ENCODE measurements at places on chromosomes 7 and 10.

DNA sequence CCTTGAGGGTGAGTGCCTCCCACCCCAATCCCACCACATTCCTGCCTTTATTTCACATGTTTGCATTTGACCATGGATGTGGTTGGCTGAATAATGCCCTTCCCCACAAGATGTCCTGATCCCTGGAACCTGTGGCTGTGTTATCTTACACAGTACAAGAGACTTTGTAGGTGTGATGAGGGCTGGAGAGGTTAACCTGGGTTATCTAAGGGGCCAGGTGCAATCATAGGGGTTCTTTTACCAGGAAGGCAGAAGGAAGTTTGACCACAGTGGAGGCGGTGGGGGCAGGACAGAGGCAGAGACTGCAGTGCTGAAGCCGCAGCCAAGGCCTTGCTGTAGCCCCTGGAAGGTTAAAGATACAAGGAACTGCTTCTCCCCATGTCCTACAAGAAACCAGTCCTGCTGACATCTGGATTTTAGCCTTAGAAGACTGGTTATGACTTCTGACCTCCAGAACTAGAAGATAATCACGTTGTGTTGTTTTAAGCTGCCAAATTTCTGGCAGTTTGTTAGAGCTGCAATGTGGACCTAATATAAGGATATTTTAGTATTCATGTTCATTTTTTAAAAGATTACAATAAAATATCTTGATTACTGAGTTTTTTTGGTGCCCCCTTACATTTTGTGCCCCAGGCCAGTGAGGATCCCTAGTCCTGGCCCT, 136.6 kb downstream of the ARHGAP22 start:
- DNase-seq = no peak

DNA sequence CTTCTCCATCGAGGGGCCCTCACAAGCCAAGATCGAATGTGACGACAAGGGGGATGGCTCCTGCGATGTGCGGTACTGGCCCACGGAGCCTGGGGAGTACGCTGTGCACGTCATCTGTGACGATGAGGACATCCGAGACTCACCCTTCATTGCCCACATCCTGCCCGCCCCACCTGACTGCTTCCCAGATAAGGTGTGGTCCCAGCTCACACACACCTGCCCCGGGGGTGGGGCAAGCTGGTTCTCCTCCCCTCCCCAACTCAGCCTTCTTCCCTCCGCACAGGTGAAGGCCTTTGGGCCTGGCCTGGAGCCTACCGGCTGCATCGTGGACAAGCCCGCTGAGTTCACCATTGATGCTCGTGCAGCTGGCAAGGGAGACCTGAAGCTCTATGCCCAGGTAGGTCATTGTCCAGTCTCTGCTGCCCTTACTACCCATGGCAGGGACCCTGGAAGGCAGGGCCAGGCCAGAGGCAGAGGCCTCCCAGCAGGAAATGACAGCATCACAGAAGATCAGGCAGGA, 11.0 kb downstream of the FLNC start:
- no peak for DNase-seq

- DNase-seq = no peak
Measured at GRCh38 chr10:84563355-84563754, 235.0 kb downstream of the CCSER2 start.

- no peak for DNase-seq
Measured at GRCh38 chr10:93039721-93040120, 20.9 kb upstream of the CYP26C1 start.

DNA sequence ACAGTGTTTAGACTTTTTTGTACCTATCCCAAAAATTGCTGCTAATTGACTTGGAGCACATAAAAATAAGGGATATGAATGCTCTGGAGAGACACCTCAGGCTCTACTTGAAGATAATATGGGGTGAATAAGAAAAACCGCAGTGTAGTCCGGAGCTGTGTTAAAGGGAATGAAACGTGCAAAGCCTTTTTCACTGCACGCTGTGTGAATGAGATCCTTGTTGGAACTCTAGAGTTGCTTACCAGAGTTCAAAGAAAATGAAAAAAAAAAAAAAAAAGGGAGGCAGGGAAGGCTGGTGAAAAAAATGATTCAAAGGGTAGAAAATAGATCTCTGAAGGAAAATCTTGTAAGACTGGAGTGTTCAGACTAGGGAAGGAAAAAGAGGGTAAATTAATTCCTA, 226.6 kb downstream of the LRMDA start:
- DNase-seq = no peak

DNA sequence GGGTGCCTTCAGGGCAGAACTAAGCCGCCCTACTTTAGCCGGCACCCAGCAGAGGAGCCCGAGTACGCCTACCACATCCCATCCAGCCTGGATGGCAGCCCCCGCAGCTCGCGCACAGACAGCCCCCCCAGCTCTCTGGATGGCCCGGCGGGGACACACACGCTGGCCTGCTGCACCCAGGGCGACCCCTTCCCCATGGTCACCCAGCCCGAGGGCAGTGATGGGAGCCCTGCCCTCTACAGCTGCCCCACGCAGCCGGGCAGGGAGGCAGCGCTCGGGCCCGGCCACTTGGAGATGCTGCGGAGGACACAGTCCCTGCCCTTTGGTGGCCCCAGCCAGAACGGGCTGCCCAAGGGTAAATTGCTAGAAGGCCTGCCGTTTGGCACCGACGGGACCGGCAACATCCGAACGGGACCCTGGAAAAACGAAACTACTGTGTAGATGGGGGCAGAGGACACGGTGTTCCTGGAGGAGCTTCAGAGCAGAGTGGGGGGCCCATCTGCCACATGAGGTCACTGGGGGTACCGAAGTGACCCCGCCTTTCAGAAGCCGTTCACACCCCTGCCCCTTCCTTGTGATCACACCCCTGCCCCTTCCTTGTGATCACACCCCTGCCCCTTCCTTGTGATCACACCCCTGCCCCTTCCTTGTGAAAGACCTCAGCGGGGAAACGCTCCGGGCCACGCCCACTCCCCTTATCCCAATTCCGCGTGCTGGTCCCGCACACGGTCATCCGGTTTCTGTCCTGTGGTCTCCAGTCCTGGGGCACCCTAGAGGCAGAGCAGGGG, 30.8 kb upstream of the KNDC1 start:
- DNase-seq = no peak

- no peak for DNase-seq
Measured at GRCh38 chr10:31866118-31866670, 62.4 kb downstream of the ARHGAP12 start.

DNA sequence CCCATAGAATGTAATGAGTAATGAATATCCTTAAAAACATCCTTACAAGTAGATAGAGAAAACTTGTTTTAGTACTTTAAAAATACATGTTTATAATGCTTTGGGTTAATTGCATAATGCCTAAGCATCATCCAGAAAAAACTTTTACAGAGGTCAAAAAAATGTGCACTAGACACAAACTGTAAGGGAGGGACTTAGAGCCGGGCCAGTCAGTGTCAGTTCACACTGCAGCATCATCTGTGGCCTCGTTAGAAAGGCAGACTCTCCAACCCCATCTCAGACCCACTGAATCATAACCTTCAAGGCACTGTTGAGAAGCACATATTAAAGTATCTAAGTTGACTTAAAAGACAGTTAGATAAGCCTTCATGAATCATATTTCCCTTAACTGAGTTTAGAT, 230.1 kb upstream of the PRPS1L1 start:
- DNase-seq = no peak

DNA sequence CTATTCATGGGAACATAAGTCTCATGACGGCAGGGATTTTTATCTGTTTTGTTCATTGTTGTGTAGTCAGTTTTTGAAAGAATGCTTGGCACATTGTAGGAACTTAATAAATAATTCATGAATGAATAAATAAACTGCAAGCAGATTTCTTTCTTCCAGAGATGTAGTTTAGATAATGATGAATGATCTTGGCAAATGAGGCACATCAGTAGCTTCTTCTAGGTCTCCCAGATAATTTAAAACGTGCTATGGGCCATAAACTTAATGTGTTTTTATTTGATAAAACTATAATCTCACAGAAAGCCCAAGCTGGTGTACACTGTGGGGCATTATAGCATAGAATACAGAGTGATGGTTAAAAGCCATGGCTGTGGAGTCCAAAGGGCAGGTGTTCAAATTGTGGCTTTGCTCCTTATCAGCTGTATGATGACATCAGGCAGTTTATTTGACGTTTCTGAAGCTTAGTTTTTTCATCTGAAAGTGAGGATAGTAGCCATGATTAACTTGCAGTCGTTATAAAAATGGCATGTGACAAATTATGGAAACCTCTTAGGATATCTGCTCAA, 3.5 kb downstream of the MGAM start:
- no peak for DNase-seq

DNA sequence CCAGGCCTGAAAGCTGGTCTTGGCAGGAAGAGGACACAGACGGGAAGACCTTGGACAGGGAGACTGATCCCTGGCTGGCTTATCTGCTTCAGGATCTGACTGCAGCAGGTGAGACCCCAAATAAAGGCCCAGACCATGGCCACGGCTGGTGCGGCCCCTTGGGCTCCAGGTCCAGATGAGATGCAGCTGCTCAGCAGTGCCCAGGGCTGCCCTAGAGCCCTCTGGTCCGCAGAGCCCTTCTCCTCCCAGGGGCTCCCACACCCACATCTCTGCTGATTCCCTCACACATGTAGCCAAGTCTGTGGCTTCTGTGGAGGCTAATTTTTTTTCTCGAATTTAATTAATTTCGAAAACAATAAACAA, 46.3 kb downstream of the VIPR2 start:
- DNase-seq = no peak

DNA sequence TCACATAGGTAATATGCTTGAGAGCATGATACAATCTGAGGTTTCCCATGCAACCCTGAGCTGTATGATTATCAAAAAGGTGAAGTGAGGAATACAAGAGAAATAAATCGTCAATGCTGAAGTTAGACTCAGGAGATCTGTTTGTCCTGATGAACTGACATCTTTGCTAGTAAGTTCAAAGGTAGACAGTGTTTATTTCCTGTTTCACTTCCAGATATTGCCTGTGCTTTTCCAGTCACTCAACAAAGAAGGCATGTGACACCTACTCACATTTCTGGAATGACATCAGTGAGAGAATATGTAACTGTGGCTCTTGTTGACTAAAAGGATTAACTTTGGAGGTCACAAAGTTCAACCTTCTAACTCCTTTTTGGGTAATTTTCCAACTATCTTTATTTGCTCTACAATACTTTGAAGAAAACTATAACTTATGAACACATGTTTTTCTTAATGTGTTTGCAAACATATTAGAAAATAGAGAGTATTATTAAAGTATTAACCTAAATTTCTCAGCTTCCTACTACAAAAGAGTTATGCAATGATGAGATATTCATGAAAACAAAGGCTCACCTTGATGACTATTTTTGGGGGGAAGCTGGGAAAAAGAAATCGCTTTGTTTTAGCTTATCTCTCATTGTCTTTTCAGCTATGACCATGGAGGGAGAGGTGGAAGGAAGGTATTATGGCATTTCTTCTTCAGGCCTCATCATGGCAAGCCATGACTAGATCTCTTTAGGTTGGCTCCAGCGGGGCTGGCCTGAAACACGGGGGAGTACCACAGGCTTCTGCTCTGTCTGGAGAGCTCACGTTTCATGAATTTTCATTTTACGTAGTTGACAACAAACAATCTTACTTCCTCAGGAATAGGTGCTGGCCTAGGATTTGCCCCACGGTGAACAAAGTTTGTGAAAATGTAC, 214.7 kb upstream of the SLC26A5 start:
- DNase-seq = no peak

GRCh38 chr10:68073631-68074030, 1.5 kb downstream of the HERC4 start:
- no peak for DNase-seq

GRCh38 chr10:99296605-99297004, 32.6 kb upstream of the CNNM1 start:
- DNase-seq = no peak

- DNase-seq = no peak
Measured at GRCh38 chr7:96670338-96671289, 39.0 kb downstream of the SEM1 start.

GRCh38 chr10:23694446-23694920, 255.6 kb downstream of the OTUD1 start:
- DNase-seq = no peak

DNA sequence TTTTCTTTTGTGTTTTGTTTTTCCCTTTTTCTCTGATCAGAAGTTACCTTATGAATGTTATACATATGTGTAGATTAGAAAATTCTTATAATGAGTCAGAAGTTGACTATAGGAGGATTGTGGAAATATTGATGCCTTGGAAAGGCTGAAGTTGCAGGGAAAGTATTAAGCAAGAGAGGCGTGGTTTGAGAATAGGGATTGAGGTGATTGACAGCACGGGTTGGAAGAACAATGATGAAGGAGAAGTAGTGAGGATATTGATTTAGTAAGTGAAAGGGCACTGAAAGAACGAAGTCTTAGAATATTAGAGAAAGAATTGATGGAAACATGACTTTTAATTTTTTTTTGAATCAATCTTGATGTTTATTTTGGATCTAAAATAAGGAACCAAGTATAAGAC, 176.0 kb downstream of the EXOC4 start:
- DNase-seq = no peak

DNA sequence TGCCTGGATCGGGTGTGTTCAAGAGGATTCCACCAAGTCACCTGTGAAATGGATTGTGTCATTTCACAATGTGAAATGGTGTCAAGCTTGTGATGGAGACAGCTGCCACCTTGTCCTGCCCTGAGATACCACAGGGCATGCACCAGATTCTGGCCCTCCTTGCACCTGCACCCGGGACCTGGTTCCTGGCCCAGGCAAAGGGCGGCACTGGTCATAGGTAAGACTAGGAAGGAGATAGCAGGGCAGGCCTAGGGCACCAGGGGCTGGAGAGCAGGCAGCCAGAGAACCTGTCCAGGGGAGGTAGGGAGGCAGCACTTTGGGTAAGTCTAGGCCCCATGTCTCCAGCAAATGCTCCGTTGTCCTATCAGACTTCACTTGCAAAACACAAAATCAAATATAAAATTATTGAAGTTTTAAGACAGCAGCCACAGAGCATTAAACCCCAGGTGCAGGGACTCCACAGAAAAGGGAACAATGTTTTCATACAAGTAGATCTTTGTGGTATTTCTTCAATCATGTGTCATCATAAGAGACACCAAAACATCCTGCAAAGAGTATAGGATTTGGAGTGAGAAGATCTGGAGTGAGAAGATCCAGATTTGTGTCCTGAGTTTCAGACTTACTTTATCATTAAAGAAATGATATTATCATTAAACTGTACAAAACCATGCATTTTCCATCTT, 22.7 kb upstream of the ZNF800 start:
- no peak for DNase-seq

- DNase-seq = no peak
Measured at GRCh38 chr7:41164440-41164839, 538.5 kb downstream of the INHBA start.

GRCh38 chr10:4849555-4850242, 23.7 kb downstream of the AKR1E2 start:
- DNase-seq = peak; percentile 55

DNA sequence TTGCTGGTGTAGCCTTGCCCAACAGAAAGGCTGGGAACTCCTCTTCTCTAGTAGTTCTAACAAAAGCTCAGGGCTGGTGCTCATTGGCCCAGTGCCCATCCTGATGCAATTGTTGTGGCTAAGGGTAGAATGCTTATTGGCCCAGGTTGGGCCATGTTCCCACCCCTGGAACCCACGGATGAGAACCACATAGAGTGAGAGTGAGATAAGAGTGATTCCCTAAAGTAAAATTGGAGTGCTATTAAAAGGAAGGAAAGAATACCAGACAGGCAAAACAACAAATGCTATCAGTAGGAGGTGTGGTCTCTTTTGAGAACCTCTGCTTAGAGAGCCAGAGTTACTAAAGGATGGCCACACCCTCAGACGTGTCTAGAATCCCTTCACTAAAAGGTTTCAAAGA, 49.2 kb downstream of the LGI1 start:
- no peak for DNase-seq
